ENCODE measurements at places on chromosomes 7 and 10.
A peak's percentile ranks its signal among the peaks of the same experiment; 100 is the strongest.

- no peak for DNase-seq
Observed at GRCh38 chr7:105112440-105113418, 98.7 kb downstream of the KMT2E start.

- DNase-seq = no peak
Observed at GRCh38 chr7:99312316-99313203, 13.1 kb upstream of the ARPC1A start.

DNA sequence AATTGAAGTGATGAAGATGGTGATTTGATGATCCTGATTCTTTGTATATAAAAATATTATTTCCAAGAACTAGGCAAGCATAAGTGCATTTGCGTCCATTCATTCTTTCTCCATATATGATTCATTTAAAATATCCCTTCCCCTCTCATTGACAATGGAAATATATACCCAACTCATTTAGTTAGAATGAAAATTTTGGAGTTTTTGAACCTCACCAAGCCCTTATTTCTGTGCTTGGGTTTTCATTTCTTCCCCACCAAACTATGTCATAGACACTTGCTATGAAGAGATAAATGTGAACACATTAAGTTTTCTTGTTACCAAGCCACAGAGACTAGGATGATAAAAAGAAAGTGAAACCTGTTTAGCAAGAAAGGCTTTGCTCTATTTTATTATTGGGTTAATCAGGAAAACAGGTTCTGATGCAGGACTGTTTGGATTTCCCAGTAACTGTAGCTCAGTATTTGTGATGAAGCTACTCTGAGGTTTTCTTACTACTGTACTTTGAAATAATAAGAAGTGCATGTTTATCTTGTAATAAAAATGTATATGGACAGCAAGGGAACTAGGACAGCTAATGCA is 68.3 kb downstream of the ITGB1 start:
- no peak for DNase-seq

DNA sequence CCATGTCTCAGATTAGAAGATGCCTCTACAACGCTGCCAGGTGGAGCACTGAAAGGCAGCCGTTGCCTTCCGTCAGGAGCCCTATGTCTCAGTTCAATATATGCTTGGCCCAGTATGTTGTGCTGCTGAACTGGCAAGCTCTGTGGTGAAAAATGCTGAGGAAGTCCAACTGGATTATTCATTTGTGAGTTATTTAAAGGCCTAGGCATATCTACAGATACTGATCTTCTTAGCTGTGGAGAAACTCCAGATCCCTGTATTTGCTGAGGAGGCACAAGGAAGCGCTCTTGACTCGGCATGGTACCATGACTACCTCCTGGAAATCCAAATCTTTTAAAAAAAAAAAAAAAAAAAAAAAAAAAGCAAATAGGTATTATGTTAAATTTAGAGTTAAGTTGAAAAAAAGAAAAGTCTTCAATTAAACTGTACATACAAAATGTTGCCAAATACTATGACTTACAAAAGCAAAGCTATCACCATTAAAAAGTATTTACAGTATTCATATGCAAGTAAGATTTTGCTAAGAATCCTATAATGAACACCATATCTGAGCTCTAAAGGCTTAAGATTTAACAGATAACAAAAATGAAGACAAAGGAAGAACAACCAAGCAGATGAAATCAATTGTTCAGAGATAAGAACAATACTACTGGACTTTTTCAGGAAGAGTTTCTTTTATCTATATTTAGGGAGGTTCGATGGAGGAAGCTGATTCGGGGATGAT is 152.4 kb downstream of the GALNT11 start:
- DNase-seq = no peak

DNA sequence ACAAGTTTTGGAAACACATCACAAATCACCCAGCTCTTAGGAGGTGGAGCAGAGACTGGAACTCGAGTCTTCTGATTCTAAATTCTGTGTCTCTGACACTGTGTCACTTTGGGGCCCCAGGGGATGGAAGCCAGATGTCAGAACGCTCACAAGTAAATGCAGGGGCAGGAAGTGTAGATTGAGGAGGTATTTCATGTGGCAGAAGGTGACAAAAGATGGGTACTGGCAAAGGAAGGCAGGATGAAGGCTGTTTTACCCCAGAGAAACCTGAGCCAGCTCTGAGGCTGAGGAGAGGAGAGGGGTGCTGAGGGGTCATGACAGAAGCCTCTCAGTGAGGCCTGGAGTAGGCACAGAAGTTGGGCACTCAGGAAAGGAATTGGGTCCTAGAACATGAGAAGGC is 6.0 kb upstream of the PURB start:
- DNase-seq = no peak

- no peak for DNase-seq
Observed at GRCh38 chr7:156816943-156817572, 75.9 kb downstream of the LMBR1 start.

DNA sequence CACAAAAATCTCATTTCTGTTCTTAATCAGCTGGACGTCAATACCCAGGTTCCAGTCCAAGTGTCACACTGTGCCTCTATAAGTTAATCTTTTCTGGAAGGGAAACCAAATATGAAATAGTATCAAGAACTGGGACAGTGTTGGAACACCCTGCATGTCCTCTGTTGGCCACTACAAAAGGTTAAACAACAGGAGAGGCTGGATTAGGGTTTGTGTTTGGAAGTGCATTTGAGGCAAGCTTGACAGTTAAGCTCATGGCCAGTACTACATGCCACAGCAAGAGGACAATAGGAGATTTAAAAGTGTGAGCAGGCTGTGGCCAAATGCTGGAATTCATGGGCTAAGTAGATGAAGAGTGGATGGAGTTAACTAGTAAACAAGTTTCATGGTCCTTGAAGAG is 751.5 kb downstream of the AUTS2 start:
- no peak for DNase-seq

DNA sequence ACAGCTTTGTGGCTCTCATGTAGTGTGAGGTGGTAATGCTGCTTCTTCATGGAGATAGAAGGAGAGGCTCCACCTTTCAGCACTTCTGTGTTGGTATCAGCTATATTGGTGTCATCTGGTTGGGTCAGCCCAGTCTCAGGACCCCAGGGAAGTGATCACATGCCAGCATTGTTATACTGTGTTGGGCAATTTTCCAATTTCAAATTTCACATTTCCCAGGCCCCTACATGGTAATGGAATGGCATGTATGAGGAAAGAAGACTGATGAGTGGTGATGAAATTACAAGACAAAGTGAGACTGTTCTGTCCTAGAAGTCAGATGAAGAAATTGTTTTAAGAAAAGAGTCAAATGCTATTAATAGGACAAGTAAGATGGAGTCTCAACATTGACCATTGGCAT is 3.7 kb upstream of the AKR1C3 start:
- no peak for DNase-seq

DNA sequence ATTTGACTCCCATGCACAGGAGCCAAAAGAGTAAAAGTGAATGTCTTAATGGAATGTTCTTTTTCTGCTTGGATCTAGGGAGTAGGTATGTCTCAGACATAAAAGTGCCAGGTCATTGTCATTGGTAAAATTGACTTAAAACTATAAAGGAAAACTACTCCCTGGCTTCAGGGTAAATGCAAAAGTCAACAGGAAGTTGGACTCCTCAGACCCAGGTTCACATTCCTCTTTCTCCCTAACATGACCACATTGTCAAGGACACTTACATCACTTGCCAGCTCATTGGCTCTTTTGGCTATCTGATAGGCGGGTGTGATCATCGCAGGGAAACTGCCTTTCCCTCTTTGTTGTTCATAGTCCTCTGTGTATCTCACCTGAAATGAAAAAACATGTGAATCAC is 13.7 kb downstream of the NRAP start:
- no peak for DNase-seq

GRCh38 chr10:132129431-132129830 is 57.3 kb upstream of the DPYSL4 start:
- DNase-seq = peak; percentile 74

DNA sequence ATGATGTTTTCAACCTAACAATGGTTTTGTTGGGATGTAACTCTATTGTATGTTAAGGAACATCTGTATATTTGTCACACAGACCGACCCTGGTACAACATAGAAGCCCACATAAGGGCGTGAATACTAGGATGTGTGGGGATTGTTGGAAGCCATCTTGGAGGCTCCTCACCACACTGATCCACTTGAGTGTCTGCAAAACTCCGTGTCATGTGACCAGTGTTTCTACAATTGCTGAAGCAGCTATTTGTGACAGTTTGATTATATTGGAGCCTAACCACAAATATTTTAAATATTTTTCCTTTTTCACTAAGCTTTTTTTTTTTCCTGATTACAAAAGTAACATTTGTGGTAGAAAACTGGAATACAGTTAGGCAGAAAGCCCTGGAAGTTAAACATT is 27.9 kb downstream of the RALA start:
- DNase-seq = no peak

DNA sequence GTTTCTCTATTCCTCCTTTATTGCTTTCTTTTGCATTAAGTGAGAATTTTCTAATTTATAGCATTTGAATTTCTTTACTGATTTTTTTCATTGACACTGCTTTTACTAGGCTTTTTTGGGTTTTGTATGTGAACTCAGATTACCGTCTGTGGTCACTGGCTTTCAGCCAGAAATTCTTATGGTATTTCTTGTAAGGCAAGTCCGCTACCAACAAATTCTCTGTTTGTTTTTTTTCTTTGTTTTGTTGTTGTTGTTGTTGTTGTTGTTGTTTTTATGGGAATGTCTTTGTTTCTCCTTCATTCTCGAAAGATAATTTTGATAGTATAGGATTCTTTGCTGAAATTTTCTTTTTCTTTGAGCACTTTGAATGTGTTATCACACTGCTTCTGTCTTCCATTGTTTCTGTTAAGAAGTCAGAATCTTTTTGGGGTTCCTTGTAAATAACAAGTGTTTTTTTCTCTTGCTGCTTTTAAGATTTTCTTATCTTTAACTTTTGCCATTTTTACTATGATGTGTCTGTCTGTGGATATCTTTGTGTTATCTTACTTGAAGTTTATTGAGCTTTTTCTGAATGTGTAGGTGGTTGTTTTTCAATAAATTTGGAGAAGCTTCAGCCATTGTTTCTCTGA is 7.2 kb downstream of the NET1 start:
- no peak for DNase-seq

DNA sequence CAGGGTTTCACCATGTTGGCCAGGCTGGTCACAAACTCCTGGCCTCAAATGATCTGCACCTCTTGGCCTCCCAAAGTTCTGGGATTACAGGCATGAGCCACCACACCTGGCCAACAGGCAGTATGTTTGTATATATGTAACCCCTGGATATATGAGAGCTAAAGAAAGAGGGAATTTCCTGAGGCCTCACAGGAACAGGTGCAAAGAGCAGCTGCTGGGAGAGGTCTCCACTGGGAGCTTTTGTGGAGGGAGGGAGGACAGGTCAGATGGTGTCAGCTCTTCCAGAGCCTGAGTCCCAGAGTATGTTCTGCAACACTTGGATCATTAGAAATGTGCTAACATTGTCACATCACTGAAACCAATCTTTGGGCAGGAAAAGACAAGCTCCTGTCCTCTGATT is 110.1 kb upstream of the KIF5B start:
- DNase-seq = no peak
